Left renal pelvis (tissue), 4 donors: ENCODE measurements at places on chromosomes 7 and 10. TPM values are rescaled to one million over a fixed set of nuclear protein-coding genes. Genes with fewer than 3 reads are reported as not detected.

Gene ITGA8
- 44.2 TPM for polyA plus RNA-seq

- no peak for DNase-seq
These were observed 114.9 kb upstream of the FAM3C start for GRCh38 chr7:121510858-121511482.

Gene PSMC2
- 129 TPM for polyA plus RNA-seq

Gene PSD
- polyA plus RNA-seq = 7.0 TPM

- no peak for DNase-seq
These were observed 21.9 kb downstream of the RRP12 start for GRCh38 chr10:97378933-97379921.

DNA sequence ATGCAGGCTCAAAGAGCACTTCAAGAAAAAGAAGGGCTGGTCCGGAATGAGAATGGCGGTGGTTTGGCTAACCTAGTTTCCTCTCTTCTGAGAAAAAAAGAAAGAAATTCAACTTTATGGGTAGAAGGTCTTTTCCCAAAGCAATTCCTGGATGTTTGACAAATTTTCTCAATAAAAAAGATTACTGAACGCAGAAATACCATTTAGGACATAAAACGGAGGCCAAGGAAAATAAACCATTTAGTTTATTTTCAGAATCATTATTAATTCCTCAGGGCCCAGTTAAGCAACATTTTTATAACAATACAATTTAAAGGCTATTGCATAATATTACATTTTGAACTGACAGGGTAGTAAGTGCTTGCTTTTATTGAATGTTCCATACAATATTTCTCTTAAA, 284.6 kb upstream of the ANKRD30A start:
- DNase-seq = no peak

- DNase-seq = no peak
These were observed 192.0 kb downstream of the ADAM12 start for GRCh38 chr10:126196281-126196680.

Gene BLOC1S2
- 30.3 TPM for polyA plus RNA-seq

GRCh38 chr10:26436848-26437247, 1.3 kb upstream of the APBB1IP start:
- no peak for DNase-seq

Gene SUN3
- polyA plus RNA-seq = not detected

Gene GPR158
- 0.29 TPM for polyA plus RNA-seq

DNA sequence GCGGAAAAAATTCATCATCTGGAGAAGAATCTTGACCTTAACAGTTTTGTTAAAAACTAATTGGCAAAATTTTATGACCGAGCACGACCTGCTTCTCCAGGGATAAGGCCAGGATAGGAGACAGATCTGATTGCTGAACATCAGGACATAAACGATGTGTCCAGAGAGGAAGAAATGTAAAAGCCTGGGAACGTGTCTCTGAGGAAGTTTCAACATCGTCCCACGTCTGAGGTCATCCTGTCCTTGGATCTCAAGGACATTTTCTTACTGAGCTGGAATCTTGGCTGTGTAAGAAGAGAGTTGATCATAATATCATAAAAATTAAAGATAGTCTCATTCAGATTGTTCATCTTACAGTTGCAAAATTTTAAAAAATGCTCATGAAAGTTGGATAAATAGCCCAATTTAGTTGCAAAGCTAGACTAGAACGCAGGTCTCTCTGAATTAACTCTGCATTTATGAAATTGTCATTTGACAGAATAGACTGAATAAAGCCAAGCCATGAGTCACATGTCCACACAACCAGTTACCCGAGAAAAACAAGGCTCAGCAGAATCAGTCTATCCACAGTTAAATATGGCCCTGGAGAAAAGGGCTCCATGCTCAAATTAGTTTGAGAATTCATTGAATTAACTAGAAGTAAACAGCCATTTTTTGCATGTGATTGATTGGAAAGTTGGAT, 120.0 kb upstream of the EGFR start:
- DNase-seq = no peak
